ENCODE measurements at places on chromosomes 1 and 21.
A peak's percentile ranks its signal among the peaks of the same experiment; 100 is the strongest.

GRCh38 chr1:31621498-31621820 is 4.0 kb downstream of the HCRTR1 start:
- no peak for DNase-seq

DNA sequence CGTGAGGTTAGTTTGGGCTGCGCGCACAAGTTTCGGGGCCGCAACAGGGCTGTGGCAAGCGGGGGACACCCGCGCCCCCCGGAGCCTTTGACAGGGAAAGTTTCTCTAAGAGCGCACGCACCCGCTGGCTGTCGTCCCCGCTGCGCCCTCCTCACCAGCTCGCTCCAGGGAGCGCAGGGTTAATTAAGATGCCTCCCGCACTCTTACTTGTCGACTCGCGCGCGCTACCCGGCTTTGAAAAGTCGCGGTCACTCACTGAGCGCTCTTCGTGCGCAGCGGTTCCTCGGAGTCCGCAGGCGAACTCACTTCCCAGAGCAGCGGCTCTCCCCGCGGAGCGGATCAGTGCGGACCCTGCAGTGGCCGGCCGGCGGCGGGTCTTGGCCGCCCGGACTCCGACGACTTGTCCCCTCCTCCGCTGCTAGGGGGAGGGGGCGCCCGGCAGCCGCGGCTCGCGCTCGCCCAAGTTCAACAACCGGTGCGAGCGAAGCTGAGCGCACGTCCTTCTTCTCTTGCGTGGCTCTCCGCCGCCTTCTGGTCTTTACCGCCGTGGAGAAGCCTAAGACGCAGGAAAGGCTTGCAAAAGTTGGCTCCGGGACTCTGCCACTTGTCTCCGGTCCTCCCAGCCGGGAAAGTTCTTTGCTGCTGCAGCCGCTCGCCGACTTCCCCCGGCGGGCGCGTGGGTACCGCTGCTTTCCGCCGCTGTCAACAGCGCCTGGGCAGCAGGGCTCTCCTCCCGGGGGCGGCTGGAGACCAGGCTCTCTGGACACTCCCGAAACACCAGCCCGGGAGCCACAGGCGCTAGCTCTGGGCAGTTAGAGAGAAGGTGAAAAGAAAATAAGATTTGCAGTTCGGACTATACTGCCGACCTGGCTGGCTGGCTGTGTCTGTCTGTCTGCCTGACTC is 506 bp downstream of the JUN start:
- peak; percentile 72 for DNase-seq

GRCh38 chr21:44484498-44485253 is 29.4 kb downstream of the LRRC3 start:
- DNase-seq, result no peak

- no peak for DNase-seq
These were observed 361.5 kb downstream of the KIF26B start for GRCh38 chr1:245516284-245516759.

DNA sequence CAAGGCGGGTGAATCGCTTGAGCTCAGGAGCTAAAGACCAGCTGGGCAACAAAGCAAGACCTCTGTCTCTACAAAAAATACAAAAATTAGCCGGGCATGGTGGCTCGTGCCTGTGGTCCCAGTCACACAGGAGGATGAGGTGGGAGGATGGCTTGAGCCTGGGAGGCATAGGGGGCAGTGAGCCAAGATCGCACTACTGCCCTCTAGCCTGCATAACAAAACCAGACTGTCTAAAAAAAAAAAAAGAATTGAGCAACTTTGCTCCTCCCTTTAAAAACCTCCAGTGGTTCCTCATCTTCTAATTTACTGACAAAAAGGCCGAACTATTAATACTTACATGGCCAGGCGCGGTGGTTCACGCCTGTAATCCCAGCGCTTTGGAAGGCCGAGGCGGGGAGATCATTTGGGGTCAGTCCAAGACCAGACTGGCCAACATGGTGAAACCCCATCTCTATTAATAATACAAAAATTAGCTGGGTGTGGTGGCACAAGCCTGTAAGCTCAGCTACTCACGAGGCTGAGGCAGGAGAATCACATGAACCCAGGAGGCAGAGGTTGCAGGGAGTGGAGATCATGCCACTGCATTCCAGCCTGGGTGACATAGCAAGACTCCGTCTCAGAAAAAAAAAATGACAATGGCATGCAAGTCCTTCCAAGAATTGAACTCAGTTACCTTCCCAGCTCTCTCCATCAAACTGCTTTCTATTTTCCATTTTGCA is 4.4 kb downstream of the ACBD3 start:
- no peak for DNase-seq

GRCh38 chr1:210087058-210087457 is 145.5 kb upstream of the SERTAD4 start:
- no peak for DNase-seq

- no peak for DNase-seq
These were observed 30.7 kb downstream of the PGM1 start for GRCh38 chr1:63623952-63624351.

DNA sequence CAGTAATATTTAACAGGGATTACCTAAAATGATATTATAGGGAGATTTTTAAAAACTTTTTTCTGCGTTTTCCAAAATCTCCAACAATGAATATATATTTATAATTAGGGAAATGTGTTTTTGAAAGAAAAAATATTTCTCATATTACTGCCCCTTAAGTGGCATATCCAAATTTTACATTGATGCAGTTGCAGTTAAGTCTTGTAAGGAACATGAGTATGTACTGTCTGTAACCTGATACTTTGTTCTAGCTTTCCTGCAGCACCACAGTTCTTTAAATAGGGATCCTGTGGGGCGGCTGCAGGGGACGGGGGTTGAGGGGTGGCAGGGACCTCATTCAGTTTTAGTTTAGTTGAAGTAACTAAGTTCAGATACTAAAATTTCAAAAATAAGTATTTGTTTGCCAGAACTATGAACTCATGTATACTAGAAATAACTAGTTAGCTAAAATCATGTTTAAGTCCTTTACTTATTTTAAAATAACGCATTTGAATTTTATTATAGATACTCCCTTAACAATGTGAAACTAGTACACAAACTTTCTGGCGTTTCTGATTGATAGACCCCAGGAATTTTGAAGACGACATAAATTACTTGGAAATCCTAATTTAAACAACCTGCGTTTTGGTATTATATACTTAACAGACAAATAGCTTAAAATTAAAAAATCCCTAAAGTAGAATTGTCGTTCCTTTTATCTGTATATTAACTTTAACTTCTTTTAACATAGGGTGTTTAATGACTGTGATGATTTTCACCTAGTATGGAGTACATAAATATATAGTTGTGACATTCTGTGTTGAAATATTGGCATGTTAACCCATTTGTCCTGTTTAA is 639 bp upstream of the DNAJB4 start:
- DNase-seq, result peak; percentile 15

GRCh38 chr1:93964096-93964776 is 55.0 kb upstream of the GCLM start:
- no peak for DNase-seq

- no peak for DNase-seq
These were observed at the start of gene PLA2G4A for GRCh38 chr1:186828611-186829454. TSS of gene PLA2G4A (plus strand) at chr1:186828949. CDS start at chr1:186854355, 25,406 bp downstream.

GRCh38 chr1:218079347-218079746 is 205.7 kb upstream of the RRP15 start:
- no peak for DNase-seq

DNA sequence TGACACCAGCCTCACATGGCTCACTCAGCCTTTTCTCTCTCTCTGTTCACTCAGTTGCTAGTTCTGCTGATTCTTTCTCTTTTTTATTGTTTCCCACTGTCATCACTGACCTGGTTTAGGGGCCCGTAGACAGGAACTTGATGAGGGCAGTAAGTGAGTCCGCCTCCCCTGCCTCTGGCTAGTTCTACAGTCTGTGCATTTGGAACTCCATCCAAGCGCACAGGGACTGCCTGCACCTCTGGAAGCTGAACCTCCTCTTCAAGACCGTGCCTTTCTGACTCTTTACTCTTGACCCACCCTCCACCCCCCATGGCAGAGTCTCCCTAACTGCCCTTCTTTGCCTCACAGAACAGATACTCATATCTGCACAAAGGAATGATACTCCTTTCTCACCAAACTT is 4.2 kb downstream of the TENT5C start:
- no peak for DNase-seq

- DNase-seq, result no peak
These were observed 87.4 kb upstream of the C1orf21 start for GRCh38 chr1:184299406-184299790.

- DNase-seq, result no peak
These were observed 944.4 kb downstream of the PLA2G4A start for GRCh38 chr1:187773168-187773567.

GRCh38 chr1:203622486-203622885 is 4.1 kb upstream of the ATP2B4 start:
- DNase-seq, result no peak

- DNase-seq, result no peak
These were observed 54.9 kb downstream of the CAPZB start for GRCh38 chr1:19430121-19431068.

GRCh38 chr1:2474104-2474844 is 1.8 kb upstream of the PLCH2 start:
- no peak for DNase-seq

- no peak for DNase-seq
These were observed 24.7 kb downstream of the KNCN start for GRCh38 chr1:46526691-46527291.

Measured in hypothalamus (tissue), 51 donors.